ENCODE measurements at places on chromosomes 5 and 9.

DNA sequence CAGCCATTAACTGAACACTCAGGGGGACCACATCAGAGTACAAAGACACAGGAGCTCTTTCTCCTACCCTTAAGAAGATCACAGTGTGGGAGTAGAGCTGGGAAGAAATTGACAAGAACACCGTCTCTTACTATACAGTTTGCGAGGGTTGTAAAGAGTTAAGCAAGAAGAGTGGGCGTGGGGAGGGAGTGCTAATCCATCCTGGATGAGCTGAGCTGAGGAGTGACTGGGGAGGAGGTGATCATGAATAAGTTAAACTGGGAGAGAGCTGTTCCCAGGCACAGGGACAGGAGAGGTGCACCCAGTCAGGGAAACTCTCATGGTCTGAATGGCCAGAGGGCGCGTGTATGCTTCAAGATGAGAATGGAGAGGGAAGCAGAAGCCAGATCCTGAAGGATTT lies 17.2 kb downstream of the TAF1L start:
- DNase-seq = no peak

- no peak for DNase-seq
Measured at GRCh38 chr5:119629339-119629738, at the start of gene FAM170A. FAM170A (plus strand) TSS chr5:119629558; CDS start chr5:119629769, 211 bp downstream.

- DNase-seq = no peak
Measured at GRCh38 chr5:53126521-53126920, 17.0 kb upstream of the MOCS2 start.

- DNase-seq = no peak
Measured at GRCh38 chr9:106675780-106676179, 187.2 kb upstream of the ZNF462 start.

DNA sequence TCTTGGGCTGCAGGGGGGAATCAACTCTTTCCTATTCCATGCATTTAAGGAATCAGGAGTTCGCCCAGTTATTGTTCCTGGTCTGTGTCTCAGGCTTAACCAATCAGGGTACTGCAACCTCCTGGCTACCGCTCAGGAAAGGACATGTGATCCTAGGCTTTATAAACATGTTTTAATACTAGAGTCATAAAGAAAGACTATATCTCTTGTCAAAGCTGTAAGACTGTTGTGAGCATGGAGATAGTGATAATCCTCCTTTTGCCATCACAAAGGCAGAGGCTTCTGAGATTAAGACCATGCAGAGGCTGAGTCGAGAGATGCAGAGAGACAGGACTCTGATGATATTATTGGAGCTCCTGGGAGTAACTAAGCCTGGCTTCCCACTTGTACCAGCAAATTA lies 137.0 kb downstream of the YIPF5 start:
- DNase-seq = no peak

DNA sequence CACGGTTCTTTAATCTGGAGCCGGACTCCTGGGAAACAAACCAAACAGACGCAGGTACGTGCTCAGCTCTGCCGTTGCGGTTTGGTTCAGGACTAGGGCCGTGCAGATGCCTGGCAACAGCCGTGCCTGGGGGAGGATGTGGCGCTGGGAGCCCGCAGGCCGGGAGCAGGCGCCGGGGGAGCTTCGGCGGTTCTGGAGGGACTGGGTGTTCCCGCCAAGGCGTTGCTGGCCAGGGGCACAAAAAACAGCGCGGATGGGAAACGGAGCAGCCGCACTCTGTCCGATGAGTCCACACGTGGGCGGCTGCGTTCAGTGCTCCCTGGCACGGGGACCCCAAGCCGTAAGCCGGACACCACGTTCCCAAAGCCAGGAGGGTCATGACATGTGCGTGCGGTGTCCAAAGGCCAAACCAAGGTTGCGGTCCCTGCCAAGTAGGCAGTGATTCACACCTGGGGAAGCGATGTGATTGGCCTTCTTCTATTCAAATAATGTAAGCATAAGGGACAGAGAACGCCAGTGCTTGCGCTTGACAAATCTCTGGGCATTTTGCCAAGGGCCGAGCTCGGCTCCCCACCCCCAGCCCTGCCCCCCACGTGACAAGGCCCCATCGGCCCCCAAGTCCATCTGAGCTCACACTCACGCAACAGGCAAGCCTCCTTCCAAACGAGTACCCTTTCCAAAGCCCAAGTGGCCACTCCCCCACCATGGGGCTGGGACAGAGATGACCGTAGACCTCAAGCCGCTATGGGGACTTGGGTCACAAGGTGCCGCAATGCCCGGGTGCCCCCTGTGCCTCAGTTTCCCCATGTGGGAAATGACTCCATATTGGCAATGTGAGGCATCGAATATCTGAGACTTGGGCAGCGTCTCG lies 49.7 kb upstream of the NKD2 start:
- no peak for DNase-seq

- no peak for DNase-seq
Measured at GRCh38 chr9:5624655-5625054, 4.3 kb upstream of the RIC1 start.

DNA sequence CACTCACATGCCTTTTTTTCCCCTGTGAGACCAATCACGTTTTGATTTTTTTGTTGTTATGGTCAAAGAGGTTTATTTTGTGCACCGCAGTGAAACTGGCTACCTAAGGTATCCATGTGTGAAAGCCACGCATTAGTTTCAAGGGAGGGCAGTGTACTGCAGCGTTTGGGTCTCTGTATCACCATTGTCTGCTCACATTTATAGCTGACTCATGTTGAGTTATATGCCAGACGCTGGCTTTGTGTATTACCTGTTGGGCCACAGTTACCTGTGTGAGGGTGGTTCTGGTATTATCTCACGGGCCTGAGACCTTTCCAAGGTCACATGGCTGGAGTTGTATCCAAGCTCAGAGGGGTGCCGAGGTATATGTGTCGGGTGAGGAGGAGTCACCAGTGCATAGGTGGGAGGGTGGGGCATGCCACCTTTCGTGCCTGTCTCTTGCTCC lies 75.8 kb downstream of the ARHGAP26 start:
- DNase-seq = no peak

DNA sequence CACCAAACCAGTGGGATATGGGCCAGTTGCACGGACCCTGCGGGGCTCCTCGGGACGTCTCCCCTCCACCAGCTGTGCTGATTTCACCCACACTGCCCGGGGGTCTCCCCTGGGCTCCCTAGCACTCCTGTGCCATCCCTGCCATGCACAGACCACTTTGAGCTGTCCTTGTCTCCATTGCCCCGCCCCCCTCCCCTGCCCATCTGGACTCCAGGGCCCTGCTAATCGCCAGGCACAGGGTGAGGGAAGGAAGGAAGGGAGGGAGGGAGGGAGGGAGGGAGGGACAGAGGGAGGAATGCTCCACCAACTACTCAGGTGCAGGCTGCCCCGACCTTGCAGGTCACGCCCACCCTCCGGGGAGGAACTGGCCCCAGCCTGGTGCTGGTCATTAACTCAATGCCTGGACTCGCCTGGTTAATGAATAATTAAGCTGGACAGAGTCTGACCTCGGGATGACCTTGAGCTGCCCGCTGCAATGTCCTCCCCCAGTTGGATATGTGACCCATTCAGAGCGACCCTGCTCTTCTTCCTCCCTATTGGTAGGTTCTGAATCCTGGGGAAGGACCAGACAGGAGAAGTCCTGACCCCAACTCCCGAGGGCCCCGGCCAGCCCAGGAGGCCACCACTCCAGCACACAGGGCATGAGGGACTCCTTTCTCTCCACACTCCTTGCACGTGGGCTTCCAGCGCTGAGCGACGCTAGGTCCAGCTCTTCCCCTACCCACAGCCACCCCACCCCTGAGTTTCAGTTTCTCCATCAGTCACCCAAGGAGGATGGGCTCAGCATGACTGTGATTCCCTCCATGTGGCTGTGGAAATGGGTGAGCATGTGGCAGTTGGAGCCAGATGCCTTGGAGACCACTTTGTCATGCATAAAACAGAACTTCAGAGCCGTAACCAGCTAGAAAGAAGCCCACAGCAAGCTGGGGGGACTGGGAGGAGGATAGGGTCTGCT lies 62.1 kb downstream of the C9orf50 start:
- no peak for DNase-seq

DNA sequence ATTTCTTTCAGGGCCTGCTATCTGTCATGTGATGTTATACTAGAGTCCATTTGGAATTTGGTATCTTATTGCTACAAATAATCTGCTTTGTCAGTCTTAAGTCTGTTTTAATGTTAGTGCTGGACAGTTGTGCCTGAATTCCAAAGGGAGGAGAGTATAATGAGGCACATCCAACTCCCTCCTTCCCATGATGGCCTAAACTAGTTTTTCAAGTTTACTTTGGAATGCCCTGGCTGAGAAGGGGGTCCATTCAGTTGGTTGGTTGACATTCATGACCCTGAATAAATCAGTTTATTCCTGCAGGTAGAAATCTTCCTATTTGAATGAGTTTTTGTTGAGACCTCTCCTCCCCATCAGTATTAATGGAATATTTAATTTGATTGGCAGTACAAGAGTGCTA lies 9.4 kb upstream of the LRRTM2 start:
- DNase-seq = no peak

- DNase-seq = no peak
Measured at GRCh38 chr9:108142504-108143201, 653.1 kb upstream of the KLF4 start.

- DNase-seq = no peak
Measured at GRCh38 chr9:135857371-135857786, 50.0 kb downstream of the CAMSAP1 start.

DNA sequence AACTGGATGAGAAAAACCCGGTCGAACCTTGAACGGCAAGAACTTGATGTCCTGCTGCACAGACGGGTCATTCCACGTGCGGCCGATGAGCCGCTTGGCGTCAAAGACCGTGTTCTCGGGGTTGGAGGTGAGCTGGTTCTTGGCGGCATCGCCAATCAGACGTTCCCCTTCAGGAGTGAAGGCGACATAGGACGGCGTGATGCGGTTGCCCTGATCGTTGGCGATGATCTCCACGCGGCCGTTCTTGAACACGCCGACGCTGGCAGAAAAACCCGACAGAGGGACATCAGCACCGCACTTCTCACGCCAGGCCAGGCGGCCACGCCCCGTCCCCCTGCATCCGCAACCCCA lies 519 bp downstream of the HSPA5 start:
- DNase-seq = no peak

- peak; percentile 3 for DNase-seq
Measured at GRCh38 chr5:109041317-109041716, 293.6 kb downstream of the FER start.

GRCh38 chr5:67799732-67800234 lies 415.8 kb upstream of the PIK3R1 start:
- DNase-seq = no peak

DNA sequence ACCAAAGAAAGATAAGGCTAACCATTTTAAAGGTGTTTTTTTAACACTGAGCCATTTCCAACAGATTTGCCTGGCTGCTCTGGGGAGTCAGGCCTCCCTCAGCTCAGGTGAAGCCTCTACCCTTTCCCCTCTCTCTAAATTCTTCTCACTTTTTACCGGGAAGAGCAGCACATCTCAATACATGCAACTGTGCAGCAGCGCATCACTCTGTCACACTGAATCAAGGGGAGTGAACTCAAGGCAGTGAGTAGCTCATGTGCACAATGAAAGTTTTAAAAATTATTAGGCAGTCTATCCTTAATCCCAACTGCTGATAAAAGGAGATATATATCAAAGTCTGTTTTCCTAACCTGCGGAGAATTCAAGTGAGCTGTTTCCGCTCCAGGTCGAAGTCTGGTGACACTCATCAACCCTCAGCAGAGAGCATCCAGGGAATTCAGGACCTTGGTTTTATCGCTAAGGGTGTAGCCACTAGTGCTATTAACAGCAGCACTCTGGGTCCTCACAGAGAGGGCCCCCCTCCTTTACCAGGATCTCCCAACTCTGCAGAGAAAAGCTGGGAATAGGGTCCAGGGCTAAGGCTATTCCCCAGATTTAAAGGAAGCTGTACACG lies 1.0 kb downstream of the CEMIP2 start:
- no peak for DNase-seq

DNA sequence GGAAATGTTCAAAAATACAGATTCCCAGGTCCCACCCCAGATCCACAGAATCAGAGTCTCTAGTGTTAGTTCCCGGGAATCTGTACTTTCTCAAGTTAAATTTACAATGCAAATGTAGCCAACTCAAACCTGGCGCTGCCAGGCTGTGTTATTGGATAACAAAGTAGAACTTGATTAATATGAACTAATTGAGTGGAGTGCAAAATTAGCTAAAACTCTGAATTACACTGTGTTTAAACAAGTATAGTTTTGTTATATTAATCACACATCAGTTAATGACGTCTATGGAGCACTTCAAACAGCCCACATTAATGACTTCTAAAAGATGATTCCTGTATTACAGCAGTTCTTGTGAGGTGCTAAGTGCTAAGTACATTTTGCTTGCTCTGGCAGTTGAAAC lies 32.4 kb upstream of the CYFIP2 start:
- no peak for DNase-seq

DNA sequence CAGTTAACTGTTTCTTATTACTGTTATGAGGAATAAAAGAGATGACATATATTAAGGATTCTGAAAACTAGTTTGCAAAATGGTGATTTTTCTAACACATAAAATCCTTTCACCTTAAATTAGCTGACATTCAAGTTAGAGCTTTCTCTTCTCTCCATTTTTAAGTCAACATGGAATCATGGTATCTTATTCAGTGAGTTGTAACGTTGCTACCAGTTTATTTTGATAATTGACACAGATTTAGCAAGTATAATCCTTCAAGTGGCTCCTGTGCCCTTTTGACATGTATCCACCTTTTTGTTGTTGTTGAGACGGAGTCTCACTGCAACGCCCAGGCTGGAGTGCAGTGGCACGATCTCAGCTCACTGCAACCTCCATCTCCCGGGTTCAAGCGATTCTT lies 58.5 kb downstream of the CSNK1A1 start:
- DNase-seq = no peak

DNA sequence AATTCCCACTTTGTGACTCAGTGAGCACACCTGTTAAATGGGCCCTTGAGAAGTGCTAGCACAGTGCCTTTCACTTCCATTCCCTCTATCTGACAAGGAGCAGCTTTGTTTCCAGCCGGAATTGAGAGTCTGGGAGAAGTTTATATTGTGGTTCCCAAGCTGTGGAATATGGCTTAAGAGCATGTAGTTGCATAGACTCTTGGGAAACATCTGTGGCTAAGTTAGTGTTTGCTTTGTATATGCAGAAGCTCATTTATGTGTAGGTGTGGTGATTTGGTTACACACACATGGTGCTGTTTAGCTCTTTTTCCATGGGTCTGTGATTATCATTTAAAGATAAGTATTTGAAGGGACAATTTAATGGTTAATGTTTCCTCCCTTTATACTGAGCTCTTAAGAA lies 110.5 kb upstream of the HMHB1 start:
- DNase-seq = no peak

DNA sequence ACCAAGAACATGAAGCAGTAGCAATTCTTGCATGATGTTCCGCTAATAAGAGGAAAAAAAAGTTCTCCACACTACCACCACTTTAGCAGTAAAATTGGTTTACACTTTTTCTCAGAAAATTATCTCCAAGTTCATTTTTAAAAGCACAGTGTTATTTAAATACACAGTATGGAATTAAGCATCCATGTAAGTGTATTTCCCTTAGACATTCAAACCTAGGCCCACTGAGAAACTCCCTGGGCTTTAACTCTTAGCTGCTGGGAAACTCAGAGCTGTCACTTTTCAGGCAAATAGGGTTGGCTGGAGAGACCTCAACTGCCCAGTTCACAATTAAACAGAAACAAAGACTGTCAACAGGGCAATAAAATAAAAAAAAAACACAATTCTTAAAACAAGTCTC lies 2.7 kb downstream of the GNAQ start:
- DNase-seq = no peak
